ENCODE measurements at places on chromosomes 6 and 20.

GRCh38 chr6:89777455-89777854 is 42.1 kb downstream of the MDN1 start:
- no peaks in the 10 kb centered on the region for H3K4me1 ChIP-seq
- no peak for DNase-seq
- H3K36me3 ChIP-seq: peaks cover 28% of the 10 kb centered on the region
- H3K27me3 ChIP-seq: no peaks in the 10 kb centered on the region
- H3K27ac ChIP-seq: no peak overlapping the region

- no peak overlapping the region for H3K27ac ChIP-seq
- no peaks in the 10 kb centered on the region for H3K27me3 ChIP-seq
- no peaks in the 10 kb centered on the region for H3K36me3 ChIP-seq
- H3K4me3 ChIP-seq: no peak overlapping the region
Measured at GRCh38 chr6:131655387-131655786, 18.3 kb downstream of the ENPP3 start.

- H3K4me1 ChIP-seq: peaks cover 18% of the 10 kb centered on the region
- no peaks in the 10 kb centered on the region for H3K36me3 ChIP-seq
- H3K27ac ChIP-seq: no peak overlapping the region
- DNase-seq: no peak
- no peaks in the 10 kb centered on the region for H3K27me3 ChIP-seq
Measured at GRCh38 chr20:41142245-41142644, 4.9 kb downstream of the PLCG1 start.

DNA sequence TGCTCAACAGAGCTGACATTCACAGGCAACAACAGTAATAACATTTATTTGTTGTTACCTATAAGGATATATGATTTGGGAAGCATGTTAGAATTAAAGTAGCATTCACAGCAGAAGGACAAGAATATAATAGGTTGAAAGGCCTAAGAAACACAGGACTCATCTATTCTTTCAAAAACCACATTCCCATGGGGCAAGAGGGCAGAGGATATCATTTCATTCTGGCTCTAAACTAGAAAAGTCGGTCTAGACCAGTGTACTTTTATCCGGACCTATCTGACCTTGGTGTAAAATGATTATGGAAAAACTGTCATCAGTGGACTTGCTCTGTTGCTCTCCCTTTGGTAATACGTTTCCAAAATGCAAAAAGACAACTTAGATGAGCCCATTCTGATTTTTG is 914.7 kb upstream of the CITED2 start:
- H3K4me1 ChIP-seq: no peaks in the 10 kb centered on the region
- no peak overlapping the region for H3K27ac ChIP-seq
- H3K27me3 ChIP-seq: no peaks in the 10 kb centered on the region
- DNase-seq: no peak

DNA sequence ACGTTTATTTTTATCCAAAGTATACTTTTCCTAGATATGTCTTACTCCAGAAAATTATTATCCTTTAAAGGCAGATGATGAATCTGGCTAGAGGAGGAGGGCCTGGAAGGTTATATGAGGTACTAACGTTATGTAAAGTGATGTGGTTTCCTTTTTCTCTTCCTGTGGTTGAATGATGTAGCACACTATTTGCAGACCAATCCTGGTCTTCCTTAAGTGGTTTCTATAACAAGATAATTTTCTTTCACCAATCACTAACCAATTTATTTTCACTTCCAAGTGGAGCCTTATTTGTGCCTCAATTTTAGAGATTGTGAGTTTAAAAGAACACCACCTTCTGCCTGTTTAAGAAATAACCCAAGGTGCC is 154.6 kb upstream of the SOX4 start:
- DNase-seq: peak; percentile 22
- H3K27me3 ChIP-seq: no peaks in the 10 kb centered on the region
- no peaks in the 10 kb centered on the region for H3K36me3 ChIP-seq
- H3K27ac ChIP-seq: no peak overlapping the region
- no peak overlapping the region for H3K4me3 ChIP-seq
